Activated naive CD4-positive, alpha-beta T cell (primary cell): ENCODE measurements at places on chromosomes 1 and 21.

GRCh38 chr21:14600569-14601297 is 54.6 kb upstream of the SAMSN1 start:
- DNase-seq = no peak

DNA sequence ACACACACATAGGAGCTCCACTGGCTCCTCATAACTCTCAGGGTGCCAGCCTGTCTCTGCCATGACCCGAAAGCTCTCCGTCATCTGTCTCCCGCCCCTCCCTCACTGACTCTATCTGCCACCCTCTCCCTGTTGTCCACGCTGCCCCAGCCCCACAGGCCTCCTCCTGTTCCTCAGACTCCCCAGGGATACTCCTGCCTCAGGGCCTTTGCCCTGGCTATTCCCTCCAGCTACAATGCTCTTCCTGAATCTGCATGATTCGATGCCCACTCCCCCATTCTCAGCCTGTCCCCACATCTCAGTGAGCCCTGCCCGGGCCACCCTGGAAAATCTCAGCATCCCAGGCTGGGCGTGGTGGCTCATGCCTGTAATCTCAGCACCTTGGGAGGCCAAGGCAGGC is 24.6 kb upstream of the DNAJC11 start:
- no peak for DNase-seq

DNA sequence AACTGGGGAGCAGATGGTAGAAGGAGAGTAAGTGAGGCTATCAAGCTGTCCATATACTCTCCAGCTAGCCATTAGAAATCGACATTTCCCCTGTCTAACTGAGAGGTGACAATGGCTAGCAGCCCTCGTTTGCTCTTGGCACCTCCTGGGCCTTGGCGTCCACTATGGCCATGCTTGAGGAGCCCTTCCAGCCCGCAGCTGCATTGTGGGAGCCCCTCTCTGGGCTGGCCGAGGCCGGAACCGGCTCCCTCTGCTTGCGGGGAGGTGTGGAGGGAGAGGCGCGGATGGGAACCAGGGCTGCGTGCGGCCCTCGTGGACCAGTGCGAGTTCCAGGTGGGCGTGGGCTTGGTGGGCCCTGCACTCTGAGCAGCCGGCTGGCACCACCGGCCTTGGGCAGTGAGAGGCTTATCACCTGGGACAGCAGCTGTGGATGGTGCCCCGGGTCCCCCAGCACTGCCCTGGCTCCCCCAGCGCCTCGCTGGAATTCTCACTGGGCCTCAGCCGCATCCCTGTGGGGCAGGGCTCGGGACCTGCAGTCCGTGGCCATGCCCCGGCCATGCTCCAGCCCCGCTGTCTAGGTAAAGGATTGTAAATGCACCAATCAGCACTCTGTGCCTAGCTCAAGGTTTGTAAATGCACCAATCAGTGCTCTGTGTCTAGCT is 56.2 kb upstream of the PARP1 start:
- DNase-seq = no peak

DNA sequence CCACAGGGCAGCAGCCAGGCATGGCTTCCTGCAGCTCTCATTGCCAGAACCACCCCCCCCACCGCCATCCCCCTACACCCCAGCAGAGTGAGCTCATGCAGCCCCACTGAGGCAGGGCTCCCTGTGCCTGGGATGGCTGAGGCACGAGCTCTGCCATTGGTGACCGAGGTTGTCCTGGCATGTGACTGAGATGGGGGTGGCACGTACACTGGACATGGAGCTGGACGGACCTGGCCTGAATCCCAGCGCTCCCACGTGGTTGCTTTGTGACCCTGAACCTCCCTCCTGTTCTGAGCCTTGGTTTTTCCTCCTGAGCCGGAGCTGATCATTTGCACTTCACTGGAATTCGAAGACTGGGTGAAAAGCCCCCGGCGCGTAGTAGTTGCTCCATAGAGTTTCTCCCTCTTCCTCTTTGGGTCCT is 28.3 kb downstream of the ALPL start:
- DNase-seq = no peak

- no peak for DNase-seq
Observed at GRCh38 chr21:16378525-16378924, 648.7 kb downstream of the USP25 start.

- DNase-seq = no peak
Observed at GRCh38 chr1:237386362-237387143, 344.6 kb downstream of the RYR2 start.

GRCh38 chr1:37951041-37951782 is 4.4 kb upstream of the INPP5B start:
- no peak for DNase-seq
